ENCODE measurements at places on chromosomes 3 and 15.

DNA sequence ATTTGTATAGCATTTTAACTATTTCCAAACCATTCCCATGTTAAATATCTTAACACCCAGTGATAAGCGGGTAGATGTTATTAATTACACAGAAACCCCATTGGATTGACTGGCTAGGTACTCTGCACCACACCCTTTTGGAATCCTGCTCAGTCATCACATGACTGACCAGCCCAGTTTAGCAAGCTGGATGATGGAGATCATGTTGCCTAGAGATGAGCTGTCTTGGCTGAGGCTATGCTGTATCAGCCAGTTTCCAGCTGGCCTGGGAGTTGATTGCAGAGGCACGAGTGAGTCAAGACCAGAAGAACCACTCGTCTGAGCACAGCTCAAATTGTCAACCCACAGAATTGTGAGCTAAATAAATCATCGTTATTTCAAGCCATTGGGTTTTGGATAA is 124.6 kb downstream of the ZNF621 start:
- no peak for DNase-seq

DNA sequence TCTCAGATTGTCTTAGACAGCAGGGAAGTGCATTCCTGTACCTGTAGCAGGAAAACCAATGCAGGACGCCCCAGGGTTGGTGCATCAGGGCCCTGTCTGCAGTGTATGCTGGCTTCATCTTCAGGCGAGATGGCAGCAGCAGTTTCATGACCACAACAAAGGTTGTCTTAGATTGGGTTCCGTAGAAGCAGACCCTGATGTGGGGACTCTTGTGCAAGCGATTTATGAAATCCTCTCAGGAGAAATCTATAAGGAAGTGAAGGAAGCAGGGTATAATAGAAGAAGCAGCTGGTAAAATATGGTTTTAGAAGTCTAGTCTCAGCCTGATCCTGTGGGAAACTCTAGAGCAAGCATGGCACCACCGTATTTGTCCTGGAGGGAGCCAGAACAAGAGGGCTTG is 25.0 kb downstream of the DNAH1 start:
- DNase-seq = no peak

GRCh38 chr15:38176691-38177090 is 75.9 kb upstream of the SPRED1 start:
- DNase-seq = no peak

GRCh38 chr15:39130556-39131379 is 450.1 kb upstream of the THBS1 start:
- no peak for DNase-seq

GRCh38 chr15:39199076-39199475 is 381.8 kb upstream of the THBS1 start:
- DNase-seq = no peak

GRCh38 chr3:66023738-66024385 is 14.9 kb downstream of the MAGI1 start:
- DNase-seq = no peak

DNA sequence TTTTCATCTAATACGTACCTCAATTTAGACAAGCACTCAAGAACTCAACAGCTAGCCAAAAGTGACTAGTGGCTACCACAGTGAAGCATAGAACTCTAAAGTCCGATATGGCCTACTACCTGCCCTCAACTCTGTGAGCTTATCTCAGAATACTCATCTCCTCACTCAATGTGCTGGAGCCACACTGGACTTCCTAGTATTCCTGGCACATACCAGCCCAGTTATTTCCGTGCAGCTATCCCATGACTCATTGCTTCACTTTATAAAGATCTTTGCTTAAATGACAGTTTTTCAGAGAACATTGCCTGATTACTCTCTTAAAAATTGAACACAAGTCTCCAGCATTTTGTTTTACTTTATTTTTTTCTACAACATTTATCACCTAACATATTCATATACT is 524.7 kb downstream of the PYDC2 start:
- DNase-seq = no peak

DNA sequence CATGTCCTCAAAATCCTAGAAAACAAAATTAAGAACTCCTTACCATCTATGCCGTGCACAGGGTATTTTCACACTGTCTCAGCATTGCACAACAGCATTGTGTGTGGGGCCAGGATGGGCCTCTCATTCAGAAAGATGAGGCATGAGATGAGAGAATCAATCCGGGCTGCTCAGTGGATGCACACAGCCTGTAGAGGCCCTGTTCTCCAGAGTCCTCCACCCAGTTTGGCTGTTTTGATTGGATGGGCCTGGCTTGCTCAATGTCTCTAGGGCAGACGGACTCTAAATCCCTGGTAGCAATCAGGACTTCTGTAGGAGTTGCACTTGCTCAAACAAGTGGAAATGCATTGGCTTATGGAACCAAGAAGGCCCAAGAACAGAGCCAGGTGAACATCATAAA is 20.2 kb upstream of the CPNE9 start:
- DNase-seq = no peak

DNA sequence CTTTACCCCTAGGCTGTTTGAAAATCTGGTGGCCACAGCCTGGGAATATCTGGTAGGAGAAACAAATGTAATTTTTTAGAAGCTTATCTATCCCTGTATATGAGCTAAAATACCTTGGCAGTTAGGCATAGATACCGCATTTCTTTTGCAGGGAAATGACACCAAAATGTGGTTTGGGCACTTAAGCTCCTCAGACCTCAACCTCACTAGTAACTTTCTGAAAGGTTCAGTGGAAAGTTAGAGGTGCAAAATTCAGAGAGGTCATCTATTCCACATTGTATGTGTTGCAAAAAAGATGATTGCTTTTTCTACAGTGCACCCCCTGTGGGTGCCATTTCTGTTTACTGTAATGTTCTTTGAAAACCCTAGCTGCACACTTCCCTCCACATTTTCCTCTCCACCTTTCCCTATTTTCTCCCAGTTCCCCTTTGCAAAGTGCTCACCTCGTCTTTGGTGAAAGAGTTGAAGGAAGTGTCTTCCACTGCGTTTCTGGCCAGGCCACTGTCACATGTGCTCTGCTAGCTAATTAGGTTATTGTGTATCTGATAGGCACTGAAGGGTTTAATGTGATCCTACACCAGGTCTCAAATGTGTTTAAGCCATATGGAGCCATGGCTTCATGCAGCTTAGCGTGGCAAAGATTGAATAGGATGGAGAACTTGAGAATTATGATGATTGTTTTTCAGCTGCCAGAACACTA is 1.3 kb downstream of the SACM1L start:
- no peak for DNase-seq

DNA sequence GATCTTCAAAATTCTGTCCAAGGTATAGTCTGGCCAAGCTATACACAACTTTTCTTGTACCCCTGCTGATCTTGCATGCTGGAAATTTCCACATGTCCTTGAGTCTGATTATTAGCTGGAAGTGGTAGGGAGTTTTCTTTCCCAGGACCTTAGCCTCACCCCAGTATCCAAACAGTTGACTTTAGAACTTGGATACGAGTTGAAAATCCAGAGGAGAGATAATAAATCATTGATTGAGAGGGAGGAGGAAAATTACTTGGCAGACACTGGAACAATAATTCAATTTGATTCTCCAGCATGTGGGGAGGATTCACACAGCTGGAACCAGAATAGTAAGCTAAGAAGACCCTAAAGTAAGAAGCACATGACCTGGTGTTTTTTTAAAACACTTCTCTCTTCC is 116.4 kb downstream of the IL5RA start:
- DNase-seq = no peak

DNA sequence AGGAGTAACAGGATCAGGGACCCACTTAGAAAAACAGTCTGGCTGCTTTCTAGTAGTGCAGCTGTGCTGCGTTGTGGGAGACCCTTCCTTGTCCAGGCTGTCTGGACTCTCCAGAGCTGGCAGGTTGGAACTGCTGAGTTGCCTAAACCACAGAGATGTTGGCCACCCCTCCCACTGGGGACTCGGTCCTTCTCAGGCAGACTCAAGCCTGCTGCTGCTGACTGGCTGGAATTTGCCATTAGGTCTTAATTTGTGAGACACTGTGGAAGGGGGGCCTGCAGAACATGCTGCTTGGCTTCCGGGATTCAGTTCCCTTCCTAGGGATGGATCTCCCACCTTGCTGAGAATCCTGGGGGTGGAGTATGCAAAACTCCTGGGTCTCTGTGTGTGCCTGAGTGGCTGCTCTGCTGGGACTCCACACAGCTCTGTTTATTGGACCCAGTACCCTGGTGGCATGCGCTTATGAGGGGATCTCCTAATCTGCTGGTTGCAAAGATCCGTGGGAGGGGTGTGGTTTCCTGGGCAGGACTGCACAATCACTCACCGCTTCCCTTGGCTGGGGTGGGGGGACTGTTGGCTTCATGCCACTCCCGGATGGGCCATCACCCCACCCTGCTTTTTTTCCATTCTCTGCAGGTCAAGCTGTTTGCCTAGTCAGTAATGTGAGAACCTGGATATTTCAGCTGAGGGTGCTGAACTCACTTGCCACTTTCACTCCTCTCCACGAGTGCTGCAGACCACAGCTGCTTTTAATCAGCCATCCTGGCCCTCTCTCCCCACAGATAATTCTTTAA is 150.5 kb downstream of the CFAP20DC start:
- no peak for DNase-seq

GRCh38 chr15:42314818-42315217 is 41.6 kb upstream of the TMEM87A start:
- no peak for DNase-seq

DNA sequence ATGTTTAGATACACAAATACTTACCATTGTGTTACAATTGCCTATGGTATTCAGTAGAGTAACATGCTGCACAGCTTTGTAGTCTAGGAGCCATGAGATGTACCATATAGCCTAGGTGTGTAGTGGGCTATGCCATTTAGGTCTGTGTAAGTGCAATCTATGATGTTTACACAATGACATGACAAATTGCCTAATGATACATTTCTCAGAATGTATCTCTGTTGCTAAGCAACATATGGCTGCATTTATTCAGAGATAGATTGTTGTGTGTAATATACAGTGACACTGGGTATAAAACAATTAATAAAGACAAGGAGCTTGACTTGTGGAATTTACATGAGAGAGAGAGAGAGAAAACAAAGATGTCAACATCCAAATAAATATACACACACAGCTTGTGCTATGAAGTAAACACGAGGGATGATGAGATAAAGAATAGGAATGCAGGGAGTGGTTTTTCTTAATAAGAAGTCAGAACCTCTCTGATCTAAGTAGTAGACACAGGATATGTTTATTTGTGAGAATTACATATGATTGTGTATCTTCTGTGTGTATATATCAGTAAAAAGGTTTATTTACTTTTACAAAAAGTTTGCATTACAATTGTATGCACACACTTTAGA is 110.0 kb downstream of the KCNAB1 start:
- peak; percentile 44 for DNase-seq

DNA sequence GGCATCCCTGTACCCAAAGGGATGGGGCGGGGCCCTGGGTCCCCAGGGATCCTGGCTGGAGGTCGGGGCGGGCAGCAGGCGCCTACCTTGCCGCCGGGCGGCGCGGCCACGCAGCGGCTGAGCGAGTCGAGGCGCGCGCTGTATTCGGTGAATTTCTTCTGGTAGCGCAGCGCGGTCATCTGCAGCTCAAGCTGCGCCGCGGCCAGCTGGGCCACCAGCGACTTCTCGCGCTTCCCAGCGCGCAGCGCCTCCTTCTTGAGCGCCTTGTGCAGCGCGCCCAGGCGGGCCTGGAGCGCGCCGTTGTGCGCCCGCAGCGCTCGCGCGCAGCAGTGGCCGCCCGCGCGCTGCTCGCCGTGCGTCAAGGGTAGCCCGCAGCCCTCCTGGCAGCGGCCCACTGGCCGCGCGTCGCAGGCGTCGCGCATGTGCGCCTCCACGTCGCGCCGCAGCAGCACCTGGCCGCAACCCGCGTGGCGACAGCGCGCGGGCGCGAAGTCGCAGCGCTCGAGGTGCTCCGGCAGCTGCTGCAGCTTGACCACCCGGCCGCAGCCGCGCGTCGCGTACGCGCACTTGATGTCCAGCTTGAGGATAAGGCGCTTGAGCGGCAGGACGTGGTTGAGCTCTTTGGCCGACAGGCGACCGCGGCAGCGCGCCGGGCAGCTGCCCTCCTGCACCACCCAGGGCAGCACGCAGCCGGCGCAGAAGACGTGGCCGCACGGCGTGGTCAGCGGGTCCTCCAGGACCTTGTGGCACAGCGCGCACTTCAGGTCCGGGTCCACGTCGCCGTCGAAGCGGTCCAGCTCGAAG is 522 bp downstream of the PDZRN3 start:
- peak; percentile 20 for DNase-seq

GRCh38 chr15:39896846-39897245 is 23.2 kb downstream of the GPR176 start:
- DNase-seq = no peak

- DNase-seq = no peak
These were observed 12.4 kb upstream of the TTBK2 start for GRCh38 chr15:42932833-42933515.

DNA sequence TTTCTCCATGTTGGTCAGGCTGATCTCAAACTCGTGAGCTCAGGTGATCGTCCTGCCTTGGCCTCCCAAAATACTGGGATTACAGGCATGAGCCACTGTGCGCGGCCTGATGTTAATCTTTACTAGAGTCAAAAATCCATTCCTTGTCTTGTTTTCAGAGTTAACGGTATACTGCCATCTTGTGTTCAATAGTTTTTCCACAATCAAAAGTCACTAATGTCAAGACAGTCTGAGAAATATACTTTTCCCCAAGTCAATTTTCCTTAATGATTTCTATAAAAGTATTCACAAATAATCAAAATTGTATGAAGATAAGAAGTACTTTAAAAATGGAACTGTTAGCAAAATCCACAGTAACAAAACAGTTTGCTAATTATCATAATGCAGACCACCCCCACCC is 8.5 kb downstream of the CRBN start:
- DNase-seq = no peak

DNA sequence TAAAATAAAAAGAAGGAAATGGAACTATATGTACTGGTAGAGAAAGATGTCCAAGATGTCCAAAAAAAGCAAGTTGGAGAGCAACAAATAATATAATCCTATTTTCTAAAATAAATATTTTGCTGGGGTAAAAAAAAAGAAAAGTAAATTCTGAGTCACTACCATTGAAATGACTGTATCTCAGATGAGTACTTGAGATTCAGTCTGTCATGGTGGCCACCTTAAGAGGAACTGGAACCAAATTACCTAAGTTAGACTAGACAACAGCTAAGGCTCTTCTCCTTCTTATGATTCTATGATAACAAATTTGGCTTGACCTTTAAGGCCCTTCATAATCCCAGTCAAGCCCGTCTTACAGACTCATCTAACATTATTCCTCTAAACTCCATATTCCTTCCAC is 270.6 kb upstream of the HES1 start:
- DNase-seq = no peak

GRCh38 chr3:72230774-72231379 is 445.9 kb upstream of the PROK2 start:
- DNase-seq = no peak

DNA sequence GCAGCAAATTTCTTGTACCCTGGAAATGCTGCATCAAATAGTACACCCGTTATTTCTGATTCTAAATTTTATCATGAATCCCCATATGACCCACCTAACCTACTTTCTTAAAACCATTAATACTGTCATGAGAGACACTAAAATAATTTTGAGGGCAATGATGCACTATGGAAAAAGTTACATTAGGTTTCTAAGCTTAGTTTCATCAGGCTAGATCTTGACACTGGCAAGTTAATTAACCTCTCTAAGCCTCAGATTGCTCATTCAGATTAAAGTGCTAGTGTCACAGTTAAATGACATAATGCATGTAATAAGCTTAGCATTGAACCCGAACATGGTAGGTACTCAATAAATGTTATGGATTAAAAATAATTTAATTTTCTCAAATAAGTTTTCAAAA is 8.2 kb downstream of the GOLIM4 start:
- DNase-seq = no peak
